ENCODE measurements at places on chromosomes 5 and 9.

- no peak for DNase-seq
Observed at GRCh38 chr5:138955671-138956295, 80.6 kb upstream of the LRRTM2 start.

GRCh38 chr5:93929131-93929530 is 187.7 kb upstream of the POU5F2 start:
- no peak for DNase-seq

DNA sequence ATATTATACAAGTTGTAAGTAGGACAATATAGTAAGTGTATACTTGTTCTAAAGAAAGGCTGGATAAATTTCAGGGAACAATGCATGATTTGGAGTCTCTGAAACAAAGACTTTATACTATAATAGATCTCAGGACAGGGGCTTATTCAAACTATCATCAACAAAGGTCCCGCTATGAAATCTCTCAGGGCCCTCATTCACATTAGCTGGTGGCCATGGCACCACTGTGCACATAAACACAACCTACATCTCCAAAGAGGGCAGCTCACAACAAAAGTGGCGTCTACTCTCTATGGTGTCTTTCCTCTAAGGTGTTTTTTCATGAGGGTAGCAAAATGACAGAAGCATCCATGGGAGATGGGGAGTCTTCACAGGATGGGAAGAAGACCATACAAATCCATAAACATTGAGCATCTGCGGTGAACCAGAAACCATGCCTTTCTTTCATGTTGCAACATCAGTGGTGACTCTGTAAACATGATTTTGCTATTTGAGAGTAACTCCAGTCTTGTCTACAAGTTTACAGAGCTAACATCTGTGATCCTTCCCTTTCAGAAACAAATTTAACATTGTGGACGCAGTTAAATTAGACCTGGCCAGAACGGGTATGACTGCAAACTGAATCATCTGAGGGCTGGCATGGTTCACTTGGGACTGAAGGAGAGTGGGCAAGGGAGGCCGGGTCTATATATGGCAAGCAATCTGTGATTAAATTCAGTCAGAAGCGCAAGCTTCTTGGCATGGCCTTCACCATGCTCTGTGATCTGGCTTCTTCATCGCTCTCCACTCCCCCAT is 5.5 kb downstream of the TTLL11 start:
- DNase-seq, result no peak

DNA sequence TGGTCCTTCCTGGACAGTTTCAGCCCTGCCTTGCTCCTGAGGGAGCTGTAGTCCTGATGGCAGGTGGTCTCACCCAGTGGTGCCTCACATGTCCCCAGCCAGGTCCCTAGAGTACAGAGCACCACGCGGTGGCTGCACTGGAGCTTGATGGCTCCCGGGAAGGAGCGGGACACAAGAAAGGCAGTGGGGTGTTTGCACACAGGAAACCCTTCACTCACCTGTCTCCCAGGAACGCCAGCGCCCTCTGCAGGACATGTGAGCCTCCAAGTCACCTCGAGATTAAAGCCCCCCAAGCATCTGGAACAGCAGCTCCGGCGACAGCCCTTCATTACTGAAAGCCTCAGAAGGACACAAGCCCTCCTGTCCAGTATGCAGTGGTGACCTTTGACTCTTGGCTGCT is 19.9 kb upstream of the TMEM250 start:
- peak; percentile 28 for DNase-seq

GRCh38 chr5:171660434-171660833 is 125.2 kb upstream of the SMIM23 start:
- no peak for DNase-seq

GRCh38 chr5:53463909-53464621 is 16.4 kb upstream of the FST start:
- DNase-seq, result no peak

- no peak for DNase-seq
Observed at GRCh38 chr5:119795768-119796167, 166.4 kb downstream of the FAM170A start.

DNA sequence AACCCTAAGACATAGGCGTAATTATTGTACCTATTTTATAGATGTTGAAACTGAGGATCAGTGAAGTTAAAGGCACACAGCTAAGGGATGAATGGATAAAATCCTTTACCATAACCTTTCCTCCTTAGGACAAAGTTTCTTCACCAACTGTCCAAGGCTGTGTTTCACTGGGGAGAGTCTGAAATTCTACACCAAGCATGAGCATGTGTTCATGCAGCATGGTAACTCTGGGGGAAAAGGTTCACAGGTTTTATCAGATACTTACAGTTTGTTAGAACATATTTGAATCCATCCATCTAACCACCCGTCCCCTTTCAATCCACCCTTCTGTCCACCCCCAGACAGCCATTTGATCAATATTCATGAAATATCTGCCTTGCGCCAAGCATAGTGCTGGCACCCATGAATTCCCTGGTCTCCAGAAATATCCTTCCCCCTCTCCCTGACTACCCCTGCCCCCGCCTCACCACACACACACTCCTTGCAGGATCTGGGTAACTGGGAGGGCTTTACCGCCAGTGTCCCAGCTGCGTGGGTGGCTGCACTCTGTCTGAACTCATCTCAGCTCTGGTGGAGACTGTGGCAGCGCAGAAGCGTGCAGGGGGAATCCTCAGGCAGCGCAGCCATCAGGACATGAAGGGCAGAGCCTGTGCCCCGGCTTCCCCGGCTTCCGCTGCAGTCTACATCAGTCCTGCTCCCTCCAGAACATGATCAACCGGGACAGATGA is 6.3 kb upstream of the KCNIP1 start:
- no peak for DNase-seq

DNA sequence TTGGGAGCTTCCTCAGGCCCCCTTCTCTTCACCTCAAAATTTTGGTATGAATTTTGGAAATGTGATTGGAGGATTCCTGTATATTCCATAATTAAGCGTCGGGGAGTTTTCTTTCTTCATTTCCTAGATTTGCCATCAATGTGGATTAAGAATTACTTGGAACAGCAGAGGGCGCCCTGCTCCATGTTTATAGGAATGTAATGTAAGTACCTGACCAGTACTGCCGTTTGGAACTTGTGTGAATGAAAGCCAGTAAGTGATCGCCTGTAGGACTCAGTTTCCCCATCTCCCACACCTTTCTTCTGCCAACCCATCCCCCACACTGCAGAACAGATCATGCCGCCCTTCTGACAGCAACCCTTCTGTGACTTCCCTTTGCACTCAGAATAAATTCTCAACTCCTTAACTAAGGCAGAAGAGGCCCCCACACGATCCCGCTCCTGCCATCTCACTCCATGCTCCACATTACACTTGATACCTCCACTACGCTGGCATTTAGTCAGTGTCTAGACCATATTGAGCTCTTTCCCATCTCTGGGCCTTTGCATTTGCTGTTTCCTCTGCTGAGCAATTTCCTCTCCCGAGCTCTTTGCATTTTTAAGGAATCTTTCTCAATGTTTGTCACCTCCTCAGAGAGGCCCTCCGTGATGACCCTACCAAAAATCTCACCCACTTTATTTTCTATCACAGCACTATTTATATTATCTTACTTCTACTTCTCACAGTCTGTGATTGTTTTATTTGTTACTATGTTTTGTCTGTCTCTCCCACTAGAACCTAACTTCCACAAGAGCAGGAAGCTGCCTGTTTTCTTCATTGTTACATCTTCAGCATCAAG is 79.5 kb upstream of the HTR4 start:
- DNase-seq, result peak; percentile 49

- no peak for DNase-seq
Observed at GRCh38 chr5:143013176-143013891, 243.2 kb downstream of the ARHGAP26 start.

GRCh38 chr9:37915911-37916470 is 12.1 kb upstream of the SLC25A51 start:
- DNase-seq, result no peak

- DNase-seq, result no peak
Observed at GRCh38 chr5:152456815-152457443, 51.9 kb upstream of the NMUR2 start.

GRCh38 chr5:159163027-159163700 is 46.2 kb downstream of the RNF145 start:
- no peak for DNase-seq

GRCh38 chr5:95843733-95844223 is 21.3 kb upstream of the GLRX start:
- no peak for DNase-seq

DNA sequence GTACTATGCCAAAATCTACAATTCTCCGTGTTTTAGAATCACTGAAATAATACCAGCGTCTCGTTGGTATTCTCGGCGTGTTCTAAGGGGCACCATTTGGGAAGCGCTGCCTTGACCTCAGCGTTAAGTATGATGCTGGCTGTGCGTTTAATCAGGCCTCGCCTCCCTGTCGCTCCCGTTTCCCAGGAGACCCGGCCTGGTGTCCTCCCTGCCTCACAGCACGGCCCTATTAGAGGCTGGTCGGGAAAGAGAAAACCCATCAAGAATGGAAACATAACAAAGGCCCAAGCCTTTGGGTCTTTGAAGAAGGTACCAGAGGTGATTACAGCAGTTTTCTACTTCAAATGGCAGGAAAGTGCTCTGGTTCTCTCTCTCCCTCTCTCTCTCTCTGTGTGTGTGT is 30.0 kb downstream of the GFPT2 start:
- DNase-seq, result no peak

- DNase-seq, result no peak
Observed at GRCh38 chr9:14395317-14396082, 81.6 kb upstream of the NFIB start.

DNA sequence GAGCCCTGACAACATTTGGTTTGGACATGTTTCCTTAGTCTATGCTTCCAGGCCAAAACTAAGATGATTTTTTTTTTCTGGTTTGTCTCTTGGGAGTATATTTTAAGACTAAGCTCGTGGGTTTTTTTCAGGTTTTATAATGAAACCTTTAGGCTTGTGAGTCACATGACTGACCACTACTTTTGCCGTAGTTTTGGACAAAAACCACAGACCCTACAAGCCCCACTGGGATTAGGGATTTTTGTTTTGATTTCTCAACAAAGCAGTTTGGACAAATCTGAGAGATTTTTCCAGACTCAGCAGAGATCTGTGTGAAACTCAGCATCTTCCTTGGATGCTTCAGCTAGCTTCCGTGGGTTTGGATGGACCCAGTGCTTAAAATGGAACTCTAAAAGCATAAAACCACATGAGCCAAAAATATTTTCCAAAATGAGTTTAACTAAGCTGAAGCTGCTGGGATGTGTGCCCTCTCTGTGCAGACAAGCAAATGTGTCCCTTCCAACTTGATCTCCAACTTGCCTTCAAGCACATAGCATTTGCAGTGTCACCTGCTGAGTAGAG is 70.3 kb upstream of the SMIM15 start:
- no peak for DNase-seq

DNA sequence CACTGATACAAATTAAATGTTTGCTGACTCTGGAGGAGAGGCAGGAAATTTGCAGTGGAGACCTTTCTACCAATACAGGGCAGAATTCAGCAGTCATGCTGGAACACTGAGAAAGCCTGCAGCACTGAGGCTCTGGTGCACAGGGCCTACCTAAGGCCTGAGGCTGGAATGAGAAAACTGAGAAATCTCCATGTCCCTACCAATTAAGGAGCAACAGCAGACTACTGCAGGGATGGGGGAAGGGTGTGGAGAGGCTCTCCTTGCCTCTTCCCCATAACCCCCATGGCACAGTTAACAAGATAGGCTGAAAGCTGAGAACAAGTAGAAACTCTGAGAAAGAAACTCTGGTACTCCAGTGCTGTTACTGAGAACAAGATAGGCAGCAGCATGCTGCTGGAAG is 10.5 kb downstream of the FBXO4 start:
- DNase-seq, result no peak

GRCh38 chr5:31401691-31402090 is 130.2 kb downstream of the DROSHA start:
- no peak for DNase-seq

Data from activated naive CD4-positive, alpha-beta T cell (primary cell).